ENCODE measurements at places on chromosomes 5 and 9.

DNA sequence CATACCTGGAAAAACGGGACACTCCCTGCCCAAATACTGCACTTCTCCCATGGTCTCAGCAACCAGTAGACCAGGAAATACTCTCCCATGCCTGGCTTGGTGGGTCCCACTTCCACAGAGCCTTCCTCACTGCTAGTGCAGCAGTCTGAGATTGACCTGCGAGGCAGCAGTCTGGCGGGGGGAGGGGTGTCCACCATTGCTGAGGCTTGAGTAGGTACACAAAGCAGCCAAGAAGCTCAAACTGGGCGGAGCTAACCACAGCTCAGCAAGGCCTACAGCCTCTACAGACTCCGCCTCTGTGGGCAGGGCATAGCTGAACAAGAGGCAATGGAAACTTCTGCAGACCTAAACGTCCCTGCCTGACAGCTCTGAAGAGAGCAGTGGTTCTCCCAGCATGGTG is 191.5 kb upstream of the FTMT start:
- no peak for DNase-seq

DNA sequence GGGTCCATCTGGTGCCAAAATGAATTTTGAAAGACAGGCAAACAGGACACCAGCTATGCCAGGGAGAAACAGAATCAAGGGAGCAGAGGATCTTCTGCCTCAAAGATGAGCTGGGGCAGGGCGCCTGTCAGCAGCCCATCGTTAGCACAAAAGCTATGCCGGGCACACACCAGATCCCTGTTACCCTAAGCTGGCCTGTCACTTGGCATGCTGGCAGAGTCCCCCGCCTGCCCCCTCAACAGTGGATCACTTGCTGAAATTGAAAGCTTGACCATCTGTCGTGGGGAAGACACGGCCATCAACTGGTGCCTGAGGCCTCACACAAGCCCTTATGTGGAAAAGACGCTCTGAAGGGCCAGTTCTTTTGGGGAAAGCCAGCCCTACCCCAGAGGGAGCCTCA is 256.4 kb downstream of the EBF1 start:
- DNase-seq, result no peak

GRCh38 chr5:65199993-65200675 is 281.6 kb downstream of the ADAMTS6 start:
- no peak for DNase-seq

DNA sequence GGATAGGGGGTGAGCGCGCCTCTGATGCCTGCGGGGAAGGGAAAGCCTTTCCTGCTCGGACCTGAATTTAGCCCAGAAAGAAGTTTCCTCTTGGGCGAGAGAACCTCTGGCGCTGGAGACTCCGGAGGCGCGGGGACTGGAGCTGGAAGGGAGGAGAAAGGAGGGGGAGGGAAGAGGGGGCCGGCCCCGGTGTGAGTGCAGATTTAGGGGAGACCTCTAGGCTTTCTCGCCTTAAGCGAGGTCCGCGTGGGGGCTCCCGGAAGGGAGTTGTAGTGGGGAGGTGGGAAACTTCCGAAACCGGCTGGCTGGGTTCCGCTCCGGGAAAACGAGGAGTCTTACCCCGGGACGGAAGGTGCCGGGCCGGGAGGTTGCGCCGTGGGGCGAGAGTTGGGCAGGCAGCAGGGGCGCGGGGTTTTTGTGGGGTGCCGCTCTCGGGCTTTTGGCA is 1.3 kb downstream of the PCSK5 start:
- DNase-seq, result peak; percentile 12

DNA sequence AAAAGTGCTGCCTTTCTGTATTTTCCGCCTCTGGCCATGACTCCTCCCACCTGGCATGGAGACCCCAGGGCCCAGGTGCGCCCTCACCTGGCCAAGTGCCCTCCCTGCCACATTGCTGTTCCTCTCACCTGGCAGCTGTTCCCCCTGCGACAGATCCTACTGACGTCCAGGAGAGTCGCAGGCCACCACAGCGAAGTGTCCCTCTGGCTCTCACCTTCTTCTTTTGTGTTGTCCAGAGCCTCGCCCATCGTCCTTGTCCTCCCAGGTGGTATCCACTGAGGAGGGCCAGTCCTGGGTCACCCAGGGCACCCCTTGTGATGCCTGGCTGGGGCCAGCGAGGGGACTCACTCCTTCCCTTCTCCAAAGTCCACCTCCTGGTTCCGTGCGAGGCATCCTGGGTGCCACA is 2.6 kb downstream of the NKD2 start:
- DNase-seq, result no peak

- DNase-seq, result no peak
Measured at GRCh38 chr9:128149001-128149701, at the start of gene LCN2. LCN2 (plus strand) TSS chr9:128149453; CDS start chr9:128149526, 73 bp downstream.

GRCh38 chr5:142930395-142931110 is 160.4 kb downstream of the ARHGAP26 start:
- no peak for DNase-seq

DNA sequence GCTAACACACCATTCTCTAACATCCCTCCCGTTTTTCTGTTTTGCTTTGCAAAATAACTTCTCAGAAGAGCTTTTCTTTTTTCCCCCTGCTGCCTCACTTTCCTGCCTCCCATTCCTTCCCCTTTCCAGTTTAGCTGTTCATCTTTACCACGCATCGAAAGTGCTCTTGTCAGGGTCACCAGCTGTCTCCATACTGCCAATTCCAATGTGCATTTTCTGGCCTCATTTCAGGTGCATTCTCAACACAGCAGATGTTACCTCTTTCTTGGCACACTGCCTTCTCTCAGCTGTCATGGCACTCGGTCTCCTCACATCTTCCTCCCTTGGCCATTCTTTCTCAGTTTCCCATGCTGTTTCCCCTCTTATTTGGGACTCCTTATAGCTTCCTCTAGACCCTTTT is 9.5 kb downstream of the ARSK start:
- no peak for DNase-seq

DNA sequence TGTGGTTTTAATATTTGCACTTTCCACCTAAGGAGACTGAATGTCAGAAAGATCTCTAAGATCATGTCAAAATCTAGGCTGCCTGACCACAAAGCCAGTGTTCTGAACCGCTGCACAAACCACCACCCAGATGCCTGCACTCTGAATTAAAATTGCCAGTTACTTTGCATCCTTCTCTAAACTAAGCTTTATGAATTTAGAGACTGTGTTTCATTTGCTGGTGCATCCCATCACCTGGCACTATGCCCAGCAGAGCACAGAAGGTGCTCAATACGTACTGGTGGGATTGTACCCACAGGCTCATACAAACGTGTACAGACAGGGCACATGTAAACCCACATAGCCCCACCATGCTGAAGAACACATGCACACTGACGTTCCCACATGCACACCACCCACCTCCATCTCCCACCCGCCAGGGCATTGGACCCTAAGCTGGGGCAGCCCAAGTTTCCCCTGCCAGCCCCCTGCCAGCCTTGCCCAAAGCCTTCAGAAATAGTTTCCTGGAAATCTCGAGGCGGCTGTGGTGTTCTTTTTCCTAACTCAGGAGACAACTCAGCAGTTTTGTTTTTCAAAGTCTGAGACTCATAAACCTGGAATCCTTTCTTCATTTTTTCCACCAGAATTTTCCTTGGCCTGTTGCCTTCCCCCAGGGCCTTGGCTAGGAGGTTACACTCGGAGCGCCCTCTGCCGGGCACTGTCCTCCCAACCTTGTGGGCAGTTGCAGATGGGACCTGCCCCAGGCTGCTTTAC is 9.6 kb upstream of the TRAF1 start:
- DNase-seq, result peak; percentile 94

- DNase-seq, result no peak
Measured at GRCh38 chr9:16013826-16014225, 461.0 kb downstream of the CCDC171 start.

- no peak for DNase-seq
Measured at GRCh38 chr5:83485842-83486241, 14.3 kb downstream of the VCAN start.

- DNase-seq, result no peak
Measured at GRCh38 chr5:83993803-83994202, 273.1 kb upstream of the HAPLN1 start.

DNA sequence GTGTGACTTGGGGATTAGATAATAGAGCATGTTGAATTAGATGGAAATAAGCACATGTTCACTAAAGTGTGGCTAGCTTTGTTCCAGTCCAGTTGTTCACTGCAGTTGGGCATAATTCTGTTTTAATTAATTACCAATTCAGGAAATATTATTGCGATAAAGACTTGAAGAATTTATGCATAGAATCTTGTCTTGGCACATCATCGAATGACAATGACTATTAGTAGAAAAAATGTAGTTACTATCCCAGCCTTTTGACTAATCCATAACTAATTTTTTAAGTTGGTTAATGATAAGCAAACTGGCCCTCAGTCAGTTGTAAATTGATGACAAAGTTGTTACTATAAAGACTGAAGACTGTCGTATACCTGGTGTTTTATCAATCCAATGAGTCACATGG is 10.5 kb downstream of the LNPEP start:
- no peak for DNase-seq

DNA sequence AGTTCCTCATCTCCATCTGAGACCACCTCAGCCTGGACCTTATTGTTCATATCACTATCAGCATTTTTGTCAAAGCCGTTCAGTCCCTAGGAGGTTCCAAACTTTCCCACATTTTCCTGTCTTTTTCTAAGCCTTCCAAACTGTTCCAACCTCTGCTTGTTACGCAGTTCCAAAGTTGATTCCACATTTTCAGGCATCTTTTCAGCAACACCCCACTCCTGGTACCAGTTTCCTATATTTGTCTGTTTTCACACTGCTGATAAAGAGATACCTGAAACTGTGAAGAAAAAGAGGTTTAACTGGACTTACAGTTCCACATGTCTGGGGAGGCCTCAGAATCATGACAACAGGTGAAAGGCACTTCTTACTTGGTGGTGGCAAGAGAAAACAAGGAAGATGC is 622.1 kb downstream of the MAT2B start:
- DNase-seq, result no peak

DNA sequence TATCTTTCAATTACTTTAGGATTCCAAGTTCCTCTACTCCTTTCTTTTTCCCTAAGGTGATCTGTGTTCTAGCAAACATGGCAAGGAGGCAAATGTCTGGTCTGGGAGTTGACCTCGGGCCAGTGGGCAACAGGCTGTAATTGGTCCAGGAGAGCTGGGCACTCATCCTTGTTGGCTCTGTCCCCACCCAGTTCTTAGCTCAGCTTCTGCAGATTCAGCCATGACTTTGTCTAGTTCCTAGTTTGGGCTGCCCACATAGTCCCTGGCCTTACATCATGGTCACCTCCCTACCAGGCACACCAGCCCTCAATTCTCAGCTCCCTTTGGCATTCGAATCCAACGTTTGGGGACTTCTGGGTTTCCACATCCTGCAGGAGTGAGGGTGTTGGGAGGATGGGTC is 92.1 kb upstream of the DAP start:
- no peak for DNase-seq

DNA sequence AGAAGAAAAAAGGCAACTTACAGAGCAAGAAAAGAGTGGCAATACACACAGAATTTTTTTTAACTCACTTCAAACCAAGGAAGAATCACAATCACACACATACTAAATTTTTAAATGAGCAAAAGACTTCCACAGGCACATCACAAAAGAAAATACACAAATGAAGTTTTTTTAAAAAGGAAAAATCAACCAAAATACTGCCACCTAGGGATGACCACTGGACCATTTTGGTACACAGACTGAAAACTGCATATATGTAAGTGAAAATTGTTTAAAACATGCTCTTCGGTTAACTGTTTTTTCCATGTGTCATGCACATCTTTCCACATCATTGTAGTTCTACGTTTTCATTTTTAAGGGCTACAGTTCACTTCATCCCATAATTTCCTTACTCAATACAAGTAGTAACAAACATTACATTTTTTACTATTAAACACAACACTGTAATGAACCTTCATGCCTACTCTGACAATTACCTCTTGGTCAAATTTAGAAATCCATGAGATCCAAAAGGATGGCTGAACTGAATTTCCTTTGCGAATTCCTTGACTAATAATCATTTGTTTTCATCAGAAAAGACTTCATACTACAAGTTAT is 79.0 kb downstream of the FBXW11 start:
- DNase-seq, result no peak

DNA sequence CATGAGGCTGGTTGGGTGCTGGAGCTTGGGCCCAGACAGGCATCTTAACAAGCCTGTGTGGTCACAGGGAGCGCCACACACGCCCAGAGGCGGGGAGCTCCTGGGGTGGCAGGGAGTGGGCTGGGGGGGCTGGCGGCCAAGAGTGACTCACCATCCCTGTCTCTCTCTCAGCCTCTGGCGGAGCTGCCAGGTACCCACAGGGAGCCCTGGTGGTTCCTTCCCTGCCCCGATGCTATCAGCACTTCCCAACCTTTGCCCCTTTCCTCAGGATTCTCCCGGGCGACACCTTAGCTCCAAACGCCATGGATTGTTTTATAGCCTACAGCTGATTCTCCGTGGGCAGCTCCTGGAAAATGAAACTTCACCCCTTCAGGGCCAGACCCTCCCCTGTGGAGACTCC is 5.5 kb downstream of the SLC9A3 start:
- DNase-seq, result no peak

- peak; percentile 12 for DNase-seq
Measured at GRCh38 chr5:27241564-27242257, 203.3 kb upstream of the CDH9 start.

- DNase-seq, result no peak
Measured at GRCh38 chr9:130421154-130421801, 23.5 kb upstream of the ASS1 start.

- DNase-seq, result no peak
Measured at GRCh38 chr5:146313027-146313426, 25.6 kb upstream of the POU4F3 start.
